Left lung (tissue), 14 donors: ENCODE measurements at places on chromosomes 5 and 9. TPM values are rescaled to one million over a fixed set of nuclear protein-coding genes. Genes with fewer than 3 reads are reported as not detected.
A peak's percentile ranks its signal among the peaks of the same experiment; 100 is the strongest.

GRCh38 chr5:57316798-57317327, 143.0 kb downstream of the GPBP1 start:
- no peak overlapping the region for H3K4me3 ChIP-seq
- H3K4me1 ChIP-seq: peaks cover 4% of the 10 kb centered on the region
- H3K36me3 ChIP-seq: no peaks in the 10 kb centered on the region
- no peak for DNase-seq
- H3K27ac ChIP-seq: peak overlapping the region; percentile 61
- no peaks in the 10 kb centered on the region for H3K27me3 ChIP-seq

DNA sequence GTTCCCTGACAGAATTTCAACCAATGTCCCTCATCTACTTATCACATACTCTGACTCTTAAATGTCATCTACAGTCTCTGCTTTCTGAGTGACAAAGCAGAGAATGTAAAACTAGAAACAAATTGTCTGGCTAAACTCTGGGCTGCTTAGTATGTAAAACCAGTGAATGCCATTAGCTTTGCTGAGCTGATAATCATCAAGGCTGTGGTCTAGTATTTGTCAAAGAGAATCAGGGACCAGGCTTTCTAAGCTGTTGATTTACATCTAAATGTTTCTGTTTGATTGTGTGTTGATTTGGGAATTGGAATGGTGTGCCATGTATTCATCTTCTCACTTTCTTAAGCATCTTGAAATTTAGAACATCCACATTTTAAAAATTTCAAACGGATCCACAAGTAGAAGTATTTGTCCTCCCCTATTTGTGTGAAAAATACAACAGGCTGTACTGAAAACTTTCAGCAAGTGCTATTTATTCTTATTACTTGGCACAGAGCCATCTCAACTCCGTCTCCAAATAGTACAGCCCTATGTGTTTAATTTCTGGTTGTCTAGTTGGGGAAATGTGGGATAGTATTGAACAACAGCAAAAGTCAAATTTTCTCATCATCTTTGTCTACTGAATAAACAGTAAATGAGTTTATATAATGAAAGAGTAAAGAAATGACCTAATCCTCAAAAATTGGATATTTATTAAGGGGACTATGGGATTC, 251.5 kb downstream of the KCTD16 start:
- peak; percentile 15 for DNase-seq
- H3K27ac ChIP-seq: no peak overlapping the region
- H3K4me1 ChIP-seq: no peaks in the 10 kb centered on the region
- H3K4me3 ChIP-seq: no peak overlapping the region
- H3K27me3 ChIP-seq: no peaks in the 10 kb centered on the region
- no peaks in the 10 kb centered on the region for H3K36me3 ChIP-seq

GRCh38 chr5:170581211-170581610, 77.4 kb downstream of the KCNIP1 start:
- no peak overlapping the region for H3K27ac ChIP-seq
- no peak for DNase-seq
- H3K4me1 ChIP-seq: no peaks in the 10 kb centered on the region

GRCh38 chr9:132672413-132672690, 2.1 kb downstream of the GTF3C4 start:
- DNase-seq: no peak
- no peak overlapping the region for H3K27ac ChIP-seq
- peak overlapping the region; percentile 83 for H3K4me3 ChIP-seq
- H3K36me3 ChIP-seq: no peaks in the 10 kb centered on the region

EDIL3 gene
- 20.6 TPM for total RNA-seq

DNA sequence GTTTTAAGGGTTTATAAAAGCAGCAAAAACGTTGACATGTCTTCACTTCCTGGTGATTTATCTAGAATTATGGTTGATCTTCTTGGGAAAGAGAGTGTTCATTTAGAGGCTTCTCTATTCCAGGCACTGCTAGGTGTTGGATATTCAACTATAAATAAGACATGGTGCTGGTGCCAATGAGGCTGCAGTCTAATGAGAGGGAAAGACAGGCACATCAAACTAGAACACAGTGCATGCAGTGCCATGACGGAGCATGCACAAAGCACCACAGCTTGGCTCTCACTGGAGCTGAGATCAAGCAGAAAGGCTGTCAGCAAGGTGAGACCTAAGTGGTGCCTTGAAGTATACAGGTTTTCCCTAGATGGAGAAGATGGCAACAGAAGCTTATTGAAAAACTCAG, 126.5 kb downstream of the RMI1 start:
- H3K36me3 ChIP-seq: no peaks in the 10 kb centered on the region
- H3K4me3 ChIP-seq: no peak overlapping the region
- peaks cover 12% of the 10 kb centered on the region for H3K27me3 ChIP-seq

HBEGF gene
- 18.1 TPM for total RNA-seq

BTNL9 gene
- 15.9 TPM for total RNA-seq

DNA sequence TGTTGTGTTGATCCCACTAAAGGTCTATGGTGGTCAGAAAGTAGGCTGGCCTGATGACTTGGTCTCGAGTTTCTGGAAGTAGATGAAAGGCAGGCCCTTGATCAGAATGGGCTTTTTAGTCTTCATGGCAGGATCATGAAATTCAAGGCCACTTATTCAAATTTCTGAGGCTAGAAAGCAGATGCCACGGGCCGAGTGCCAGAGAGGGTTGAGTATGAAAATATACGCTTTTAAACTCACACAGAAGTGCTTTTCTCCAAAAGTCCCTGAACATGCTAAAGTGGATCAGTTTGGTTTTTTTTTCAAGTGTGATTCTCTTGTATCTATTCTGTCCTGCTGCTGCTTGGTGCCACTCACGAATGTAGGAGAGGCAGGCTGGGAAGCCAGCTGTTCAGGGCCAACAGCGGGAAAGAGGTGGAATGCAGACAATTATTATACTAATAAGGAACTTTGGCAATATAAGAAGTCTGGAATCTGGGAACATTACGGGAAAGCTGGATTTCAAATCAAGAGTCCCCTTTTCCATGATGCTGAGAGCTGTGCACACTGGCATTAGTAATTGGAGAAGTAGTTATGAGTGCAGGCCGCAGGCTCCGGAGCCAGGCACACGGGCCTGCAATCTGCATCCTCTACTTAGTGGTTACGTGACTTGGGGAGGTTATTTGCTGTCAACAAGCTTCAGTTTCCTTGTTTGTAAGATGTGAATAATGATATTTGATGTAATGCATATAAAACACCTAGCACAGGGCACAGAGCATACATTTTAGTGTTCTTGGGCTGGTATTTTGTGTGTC, 95.8 kb downstream of the LMNB1 start:
- H3K4me3 ChIP-seq: no peak overlapping the region
- peaks cover 6% of the 10 kb centered on the region for H3K36me3 ChIP-seq
- H3K4me1 ChIP-seq: no peaks in the 10 kb centered on the region
- no peak overlapping the region for H3K27ac ChIP-seq
- no peak for DNase-seq
- no peaks in the 10 kb centered on the region for H3K27me3 ChIP-seq

GRCh38 chr5:68762201-68762600, 331.6 kb upstream of the SLC30A5 start:
- H3K27ac ChIP-seq: no peak overlapping the region
- H3K36me3 ChIP-seq: no peaks in the 10 kb centered on the region
- no peak for DNase-seq

GRCh38 chr9:93061791-93062763, 3.6 kb downstream of the SUSD3 start:
- H3K27ac ChIP-seq: no peak overlapping the region
- peaks cover 6% of the 10 kb centered on the region for H3K4me1 ChIP-seq
- H3K4me3 ChIP-seq: no peak overlapping the region
- no peaks in the 10 kb centered on the region for H3K27me3 ChIP-seq
- DNase-seq: no peak
- no peaks in the 10 kb centered on the region for H3K36me3 ChIP-seq

DNA sequence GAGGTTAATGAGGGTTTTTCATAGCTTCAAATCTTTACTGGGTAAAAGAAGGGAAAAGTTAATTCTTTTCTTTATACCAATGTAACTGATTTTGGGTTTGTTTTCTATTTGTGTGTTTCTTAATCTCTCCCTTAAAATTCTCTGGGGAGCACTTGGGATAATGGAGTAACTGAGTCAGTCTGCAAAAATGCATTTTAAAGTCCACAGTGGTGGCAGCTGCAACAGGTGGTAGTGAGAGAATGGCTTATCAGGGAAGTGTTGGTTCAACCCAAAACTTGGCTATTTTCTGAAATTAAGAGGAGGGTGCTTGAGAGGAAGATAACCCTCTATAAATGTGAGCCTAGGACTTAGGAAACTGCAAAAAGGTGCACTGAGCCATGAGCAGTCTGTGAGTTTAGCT, 39.9 kb upstream of the ASTN2 start:
- no peak for DNase-seq
- no peak overlapping the region for H3K4me3 ChIP-seq
- no peak overlapping the region for H3K27ac ChIP-seq
- no peaks in the 10 kb centered on the region for H3K4me1 ChIP-seq
- H3K27me3 ChIP-seq: no peaks in the 10 kb centered on the region

DNA sequence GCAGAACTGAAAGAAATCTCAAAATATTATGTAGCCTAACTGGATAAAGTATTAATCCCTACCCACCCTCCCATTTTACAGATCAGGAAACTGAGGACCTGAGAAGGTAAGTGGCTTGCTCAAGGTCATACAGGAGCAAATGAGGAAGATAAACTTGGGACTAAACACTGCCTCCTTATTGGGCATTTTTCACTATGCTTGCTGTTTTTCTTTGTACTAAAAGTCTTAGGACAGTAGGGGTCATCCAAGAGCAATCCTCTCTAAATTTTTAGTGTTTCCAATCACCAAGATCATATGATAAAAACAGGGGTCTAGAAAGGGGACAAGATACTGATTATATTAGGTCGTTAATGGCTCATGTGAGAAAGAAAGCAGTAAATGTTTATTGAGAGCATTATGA, 80.8 kb downstream of the RORB start:
- H3K4me3 ChIP-seq: no peak overlapping the region
- no peaks in the 10 kb centered on the region for H3K36me3 ChIP-seq
- H3K4me1 ChIP-seq: no peaks in the 10 kb centered on the region
- DNase-seq: no peak
- no peak overlapping the region for H3K27ac ChIP-seq

- no peaks in the 10 kb centered on the region for H3K27me3 ChIP-seq
- no peak overlapping the region for H3K4me3 ChIP-seq
- no peak overlapping the region for H3K27ac ChIP-seq
- DNase-seq: no peak
Measured at GRCh38 chr5:124730381-124730780, 16.1 kb downstream of the ZNF608 start.

GRCh38 chr5:179504600-179505396, 45.6 kb upstream of the RUFY1 start:
- DNase-seq: no peak
- H3K4me3 ChIP-seq: no peak overlapping the region
- H3K27ac ChIP-seq: no peak overlapping the region
- H3K36me3 ChIP-seq: no peaks in the 10 kb centered on the region
- H3K4me1 ChIP-seq: no peaks in the 10 kb centered on the region

DNA sequence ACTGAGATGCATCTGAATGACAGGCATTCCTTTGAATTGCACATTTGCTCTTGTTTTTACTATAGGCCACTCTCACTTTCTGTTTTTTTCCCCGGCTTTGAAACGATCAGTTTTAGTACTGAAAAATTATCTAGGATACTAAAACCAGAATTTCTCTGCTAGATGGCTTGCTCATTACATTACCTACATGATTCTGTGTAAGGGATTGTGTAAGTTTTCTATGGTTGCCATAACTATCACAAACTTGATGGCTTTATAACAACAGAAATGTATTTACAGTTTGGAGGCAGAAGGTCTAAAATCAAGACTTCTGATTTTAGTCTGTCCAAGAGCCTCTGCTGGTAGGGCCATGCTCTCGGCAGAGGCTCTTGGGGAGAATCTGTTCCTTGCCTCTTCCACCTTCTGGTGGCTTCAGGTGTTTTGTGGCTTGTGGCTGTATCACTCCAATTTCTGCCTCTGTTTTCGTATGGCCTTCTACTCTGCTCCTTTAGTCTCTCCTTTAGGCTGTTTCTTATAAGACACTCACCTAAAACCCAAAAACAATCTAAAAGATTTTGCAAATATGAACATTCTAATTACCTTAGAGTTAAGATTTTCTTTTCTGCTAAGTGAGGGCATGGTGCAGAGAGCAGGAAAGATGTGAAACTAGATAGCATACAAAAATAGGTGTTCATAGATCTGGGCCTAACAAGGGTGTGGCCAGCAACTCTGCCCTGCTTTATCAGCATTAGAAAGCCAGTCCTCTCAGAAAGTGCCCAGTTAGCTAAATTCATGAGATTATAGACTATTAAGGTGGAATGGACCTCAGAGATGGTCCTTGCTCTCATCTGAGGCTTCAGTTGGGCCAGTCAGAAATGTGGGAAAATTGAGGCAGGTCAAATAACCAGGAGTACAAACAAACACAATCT, 93.3 kb upstream of the CDKN2B start:
- H3K27ac ChIP-seq: no peak overlapping the region
- no peaks in the 10 kb centered on the region for H3K27me3 ChIP-seq
- DNase-seq: no peak
- no peak overlapping the region for H3K4me3 ChIP-seq
- H3K36me3 ChIP-seq: no peaks in the 10 kb centered on the region
- H3K4me1 ChIP-seq: peaks cover 3% of the 10 kb centered on the region

DNA sequence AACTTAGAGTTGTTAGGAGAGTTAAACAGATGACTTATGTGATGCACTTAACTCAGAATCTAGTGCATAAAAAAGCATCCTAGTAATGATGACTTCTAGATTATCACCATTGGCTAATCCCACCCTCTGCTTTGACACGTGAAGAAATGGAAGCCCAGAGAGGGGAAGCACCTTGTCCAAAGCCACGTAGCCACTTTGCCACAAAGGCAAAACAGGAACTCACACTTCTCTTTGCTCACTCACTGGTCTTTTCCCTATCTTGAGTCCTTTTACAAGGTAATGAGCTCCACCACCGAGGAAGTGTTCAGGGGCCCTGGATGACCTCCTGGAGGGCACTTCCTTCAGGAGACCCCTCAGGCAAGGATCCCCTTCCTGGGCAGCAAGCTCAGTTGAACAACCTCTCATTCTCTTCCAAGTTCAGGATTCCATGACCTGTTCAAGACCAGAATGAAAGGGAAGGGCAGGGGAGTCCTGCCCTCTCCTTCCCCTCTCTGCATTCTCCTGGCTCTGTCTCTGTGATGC, 89.7 kb downstream of the HRH2 start:
- DNase-seq: no peak
- H3K27me3 ChIP-seq: peaks cover 56% of the 10 kb centered on the region
- no peak overlapping the region for H3K4me3 ChIP-seq
- H3K27ac ChIP-seq: no peak overlapping the region
- no peaks in the 10 kb centered on the region for H3K4me1 ChIP-seq
- H3K36me3 ChIP-seq: no peaks in the 10 kb centered on the region

DNA sequence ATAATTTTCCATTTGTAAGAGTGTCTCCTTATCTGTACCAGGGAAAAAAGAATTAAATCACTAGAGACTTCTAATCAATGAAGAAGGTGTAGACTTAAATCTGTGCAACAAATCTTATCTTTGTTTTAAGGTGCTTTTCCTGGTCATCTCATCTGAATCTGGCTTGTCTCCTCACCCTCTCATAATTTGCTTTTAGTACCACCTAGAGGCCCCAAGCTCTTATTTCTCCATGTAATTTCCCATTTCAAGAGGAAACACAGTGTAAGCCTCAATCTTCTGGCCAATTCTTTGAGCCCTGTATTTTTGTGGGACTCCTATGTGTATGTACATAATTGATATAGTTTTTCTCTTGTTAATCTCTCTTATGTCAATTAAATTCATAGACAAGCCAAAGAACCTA, 1975.3 kb upstream of the CDH6 start:
- H3K27ac ChIP-seq: no peak overlapping the region
- no peak overlapping the region for H3K4me3 ChIP-seq
- no peaks in the 10 kb centered on the region for H3K27me3 ChIP-seq
- no peaks in the 10 kb centered on the region for H3K4me1 ChIP-seq
- no peaks in the 10 kb centered on the region for H3K36me3 ChIP-seq

FBXO4 gene
- total RNA-seq: 11.3 TPM

AQP3 gene
- 265 TPM for total RNA-seq
